ENCODE measurements at places on chromosomes 7 and 10.

DNA sequence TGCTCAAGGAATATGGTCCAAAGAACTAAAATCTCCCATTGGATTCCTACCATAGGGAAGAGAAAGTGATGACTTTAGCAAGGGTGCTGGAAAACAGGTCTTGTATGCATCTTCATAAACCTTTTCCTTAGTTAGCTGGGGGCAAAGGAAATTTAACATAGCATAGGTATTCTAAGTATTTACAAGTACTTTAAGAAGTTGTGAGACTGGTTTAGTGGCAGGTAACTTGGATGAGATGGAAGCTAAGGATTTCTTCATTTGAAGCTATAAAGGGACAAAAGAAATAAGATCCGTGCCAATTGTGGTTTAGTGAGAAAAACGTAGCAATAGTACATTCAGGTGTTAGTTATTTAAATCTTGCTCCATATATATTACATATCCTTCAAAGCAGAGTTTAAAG lies 183.4 kb upstream of the TCF7L2 start:
- DNase-seq: no peak

- DNase-seq: no peak
These were observed 46.7 kb downstream of the TNS3 start for GRCh38 chr7:47535035-47535703.

- DNase-seq: no peak
These were observed 80.2 kb downstream of the RBM20 start for GRCh38 chr10:110724116-110724921.

- peak; percentile 81 for DNase-seq
These were observed 116.1 kb downstream of the RNF216 start for GRCh38 chr7:5665094-5666025.

DNA sequence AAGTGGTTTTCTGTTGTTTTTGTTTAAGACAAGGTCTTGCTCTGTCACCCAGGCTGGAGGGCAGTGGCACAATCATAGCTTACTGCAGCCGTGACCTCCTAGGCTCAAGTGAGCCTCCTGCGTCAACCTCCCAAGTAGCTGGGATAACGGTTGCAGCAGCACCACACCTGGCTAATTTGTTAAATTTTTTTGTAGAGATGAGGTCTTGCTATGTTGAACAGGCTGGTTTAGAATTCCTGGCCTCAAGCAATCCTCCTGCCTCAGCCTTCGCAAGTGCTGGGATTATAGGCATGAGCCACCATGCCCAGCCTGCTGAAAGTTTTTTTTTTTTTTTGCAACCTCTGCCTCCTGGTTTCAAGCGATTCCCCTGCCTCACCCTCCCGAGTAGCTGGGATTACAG lies 31.1 kb downstream of the PROSER2 start:
- no peak for DNase-seq

- no peak for DNase-seq
These were observed 177.9 kb downstream of the TNS3 start for GRCh38 chr7:47404010-47404409.

GRCh38 chr7:139249179-139249810 lies 18.3 kb downstream of the UBN2 start:
- no peak for DNase-seq

DNA sequence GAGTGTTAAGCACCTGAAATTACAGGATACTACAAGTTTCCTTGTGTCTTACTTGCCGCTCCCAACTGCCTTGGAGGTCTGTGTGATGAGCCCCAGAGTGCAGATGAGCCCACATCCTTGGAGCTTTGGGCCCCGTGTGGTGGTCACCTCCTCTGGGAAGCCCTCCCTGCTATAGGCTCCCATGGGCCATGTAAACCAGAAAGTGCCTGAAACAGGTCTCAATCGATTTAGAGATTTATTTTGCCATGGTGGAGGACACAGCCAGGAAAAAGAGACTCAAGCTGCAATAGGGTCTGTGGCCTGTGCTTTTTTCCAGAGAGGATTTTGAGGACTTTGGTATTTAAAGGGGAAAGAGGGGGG lies 89.4 kb upstream of the KCTD7 start:
- DNase-seq: no peak

GRCh38 chr7:17078298-17078697 lies 196.5 kb upstream of the AGR3 start:
- no peak for DNase-seq

- DNase-seq: no peak
These were observed 39.3 kb downstream of the VSTM2A start for GRCh38 chr7:54581511-54581910.

GRCh38 chr7:140326116-140326928 lies 72.0 kb downstream of the SLC37A3 start:
- peak; percentile 72 for DNase-seq

- DNase-seq: no peak
These were observed 181.1 kb downstream of the TNS3 start for GRCh38 chr7:47400741-47401206.

GRCh38 chr10:13054844-13055243 lies 45.1 kb upstream of the OPTN start:
- DNase-seq: no peak

DNA sequence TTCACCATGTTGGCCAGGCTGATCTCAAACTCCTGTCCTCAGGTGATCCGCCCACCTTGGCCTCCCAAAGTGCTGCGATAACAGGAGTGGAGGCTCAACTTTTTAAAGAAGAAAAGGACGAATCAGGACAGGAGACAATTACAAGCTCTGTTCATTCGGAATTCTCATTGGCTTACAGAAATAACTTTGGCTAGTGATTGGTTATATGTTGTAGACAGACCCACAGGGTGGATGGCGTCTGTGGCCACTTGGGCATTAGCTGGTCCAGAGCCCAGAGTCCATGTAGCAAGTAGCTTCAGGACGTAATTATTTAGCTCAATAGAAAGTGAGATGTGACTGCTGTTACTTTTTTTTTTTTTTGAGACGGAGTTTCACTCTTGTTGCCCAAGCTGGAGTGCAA lies 160.5 kb upstream of the TNRC18 start:
- no peak for DNase-seq

DNA sequence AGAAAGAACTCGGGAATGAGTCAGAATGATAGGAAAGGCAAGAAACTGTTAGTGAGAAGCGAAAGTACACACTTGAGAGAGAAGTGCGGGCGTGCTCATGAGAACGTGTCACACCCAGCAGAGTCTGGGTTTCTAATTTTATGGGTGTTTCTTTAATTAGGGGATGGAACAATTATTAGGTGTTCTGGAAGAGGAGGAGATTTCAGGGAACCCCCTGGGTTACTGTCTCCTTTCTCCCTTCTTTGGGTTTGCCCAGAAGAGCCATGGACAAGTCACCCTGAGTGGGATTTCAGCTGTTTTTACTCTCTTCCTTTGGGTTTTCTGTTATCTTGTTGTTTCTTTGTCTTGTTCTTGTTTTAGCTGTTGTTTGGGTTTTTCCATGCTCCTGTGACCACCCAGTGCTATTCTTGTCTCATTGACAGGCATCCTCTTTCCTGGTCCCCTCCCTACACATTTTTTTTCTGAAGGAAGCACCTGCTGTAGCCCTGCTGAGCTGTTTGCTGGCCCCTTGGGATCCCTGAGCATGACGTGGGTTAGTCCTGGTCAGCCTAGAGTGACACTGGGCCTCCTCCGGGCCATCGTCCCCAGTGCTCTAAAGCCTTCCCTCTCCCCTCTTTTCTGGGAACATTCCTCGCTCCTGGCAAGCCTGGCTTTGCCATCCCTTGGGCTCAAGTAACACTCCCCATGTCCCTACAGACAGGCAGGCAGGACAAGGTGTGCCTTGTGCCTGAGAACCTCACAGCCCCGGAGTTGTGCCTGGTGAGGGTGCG lies 3.5 kb downstream of the SH2D4B start:
- no peak for DNase-seq

GRCh38 chr7:26916336-26916735 lies 51.9 kb upstream of the SKAP2 start:
- no peak for DNase-seq

DNA sequence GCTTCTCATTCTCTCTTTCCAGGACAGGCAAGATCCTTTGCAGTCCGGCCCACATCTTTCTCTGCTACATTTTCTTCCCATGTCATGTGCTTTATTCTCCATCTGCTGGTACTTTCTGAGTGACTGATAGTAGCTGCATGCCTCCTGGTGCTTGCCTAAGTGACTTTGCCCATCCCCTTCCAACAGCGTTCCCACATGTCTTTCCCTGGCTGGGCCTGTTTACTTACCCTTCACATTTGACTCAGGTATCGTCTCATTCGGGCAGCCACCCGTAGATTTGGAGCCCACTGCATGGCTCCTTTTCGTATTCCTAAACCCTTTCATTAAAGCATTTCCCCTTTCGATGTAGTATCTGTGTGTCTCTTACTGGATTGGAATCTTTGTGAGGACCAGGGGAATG lies 24.6 kb downstream of the TYW1 start:
- no peak for DNase-seq

GRCh38 chr7:37391791-37392672 lies 56.6 kb downstream of the ELMO1 start:
- peak; percentile 82 for DNase-seq

- DNase-seq: no peak
These were observed 686.4 kb upstream of the C7orf33 start for GRCh38 chr7:147904219-147904576.

DNA sequence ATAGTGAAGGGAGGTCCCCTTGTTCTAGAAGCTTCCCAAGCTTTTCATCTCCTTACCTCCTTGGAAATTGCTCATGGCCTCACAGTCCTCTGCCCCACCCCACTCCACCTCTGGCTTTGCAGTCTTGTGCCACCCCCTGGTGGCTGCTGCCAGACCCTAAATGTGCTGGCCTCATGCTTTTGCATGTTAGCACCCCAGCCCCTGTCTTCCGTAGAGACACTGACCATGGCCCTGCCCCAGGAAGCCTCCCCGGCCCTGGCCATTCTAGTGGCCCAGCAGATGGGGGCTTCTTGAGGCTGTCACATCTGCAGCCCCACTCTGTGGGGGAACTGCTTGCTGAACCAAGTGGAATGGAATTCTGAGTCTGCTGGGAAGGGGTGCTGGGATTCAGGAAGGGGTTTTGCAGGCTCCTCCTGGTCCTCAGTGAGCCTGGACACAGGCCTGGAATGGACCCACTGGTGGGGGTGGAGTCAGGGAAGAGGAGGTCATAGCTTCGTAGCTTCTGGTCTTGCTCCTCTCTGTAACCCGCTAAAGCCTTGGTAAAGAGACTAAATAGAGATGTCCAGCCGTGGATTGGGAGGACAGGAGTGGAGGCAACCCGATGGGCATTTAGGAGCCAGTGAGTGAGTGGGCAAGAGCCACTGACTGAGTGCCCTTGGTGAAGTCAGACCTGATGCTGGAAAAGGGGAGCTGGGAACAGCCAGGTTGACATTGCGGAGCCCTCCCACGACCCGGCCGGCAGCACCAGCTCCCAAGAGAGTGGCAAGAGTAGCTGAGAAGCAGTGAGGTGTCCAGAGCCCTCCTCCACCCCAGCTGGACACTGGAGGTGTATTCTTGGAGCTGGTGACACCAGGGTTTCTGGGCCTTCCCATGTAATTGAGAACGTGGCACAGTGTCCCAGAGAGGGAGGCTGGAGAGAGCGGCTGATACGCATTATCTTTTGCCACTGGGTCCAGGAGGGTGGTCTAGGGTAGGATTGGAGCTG lies 20.9 kb downstream of the RAMP3 start:
- DNase-seq: peak; percentile 22

DNA sequence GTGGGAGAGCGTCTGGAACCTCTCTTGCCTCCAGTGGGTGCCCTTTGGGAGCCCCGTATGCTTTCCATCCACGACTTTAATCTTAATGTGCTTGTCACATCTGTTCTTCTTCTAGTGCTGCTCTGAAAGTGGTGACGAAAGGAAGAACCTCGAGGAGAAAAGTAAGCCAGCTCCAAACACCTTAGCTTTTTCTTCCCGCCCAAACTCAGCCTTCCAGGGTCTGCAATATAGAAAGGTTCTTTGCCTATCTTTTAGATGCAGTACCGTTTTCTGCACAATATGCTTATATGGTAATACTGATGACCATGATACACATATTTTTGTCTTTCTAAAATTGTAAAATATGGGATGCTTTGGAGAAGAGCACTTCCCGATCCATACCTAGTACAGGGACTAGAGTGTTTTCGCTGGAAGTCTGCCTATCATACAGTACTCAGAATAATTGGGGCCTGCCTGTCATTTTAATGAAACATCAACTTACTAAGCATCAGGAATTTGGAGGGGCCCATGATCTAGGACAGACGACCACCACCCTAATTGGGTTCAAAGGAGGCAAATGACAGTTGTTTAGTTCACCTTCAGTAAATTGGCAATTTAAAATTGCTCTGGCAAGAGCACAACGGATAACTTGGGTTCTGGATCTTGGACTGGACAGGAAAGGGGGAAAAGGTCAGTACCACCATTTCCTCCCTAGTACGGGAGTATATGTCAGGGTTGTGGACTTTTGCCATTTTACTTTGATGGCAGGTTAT lies 884 bp downstream of the RINT1 start:
- peak; percentile 20 for DNase-seq

- DNase-seq: peak; percentile 85
These were observed 32.0 kb downstream of the EXOC6 start for GRCh38 chr10:92880233-92880861.

GRCh38 chr10:28533186-28533564 lies 257 bp downstream of the WAC start:
- DNase-seq: no peak

- DNase-seq: no peak
These were observed 706.6 kb downstream of the INHBA start for GRCh38 chr7:40996233-40996677.

- DNase-seq: no peak
These were observed 249.9 kb upstream of the C7orf33 start for GRCh38 chr7:148340438-148341280.

DNA sequence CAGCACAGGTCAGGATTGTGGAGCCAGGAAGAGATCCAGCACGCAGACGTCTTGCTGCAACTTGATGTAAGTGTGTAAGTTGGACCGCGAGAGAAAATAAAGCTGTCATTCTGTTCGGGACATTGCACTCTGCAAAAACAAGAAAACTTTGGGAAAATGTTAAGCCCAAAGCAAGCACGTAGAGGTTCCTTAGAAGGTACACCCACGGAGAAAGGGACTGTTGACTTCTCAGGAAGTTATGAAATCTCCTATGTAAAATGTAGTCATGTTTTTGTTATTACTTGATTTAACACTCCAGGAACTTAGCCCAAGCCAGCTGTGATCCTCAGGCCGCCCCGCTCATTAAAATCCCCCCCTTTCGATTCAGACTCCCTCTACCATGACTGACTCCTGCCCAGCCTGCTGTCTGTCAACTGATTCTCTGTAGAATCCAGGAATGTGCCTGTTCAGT lies 196.1 kb upstream of the TCF7L2 start:
- no peak for DNase-seq

GRCh38 chr7:128022631-128023532 lies 8.4 kb downstream of the LRRC4 start:
- no peak for DNase-seq

GRCh38 chr7:1742555-1743303 lies 72.7 kb downstream of the ELFN1 start:
- DNase-seq: peak; percentile 60

DNA sequence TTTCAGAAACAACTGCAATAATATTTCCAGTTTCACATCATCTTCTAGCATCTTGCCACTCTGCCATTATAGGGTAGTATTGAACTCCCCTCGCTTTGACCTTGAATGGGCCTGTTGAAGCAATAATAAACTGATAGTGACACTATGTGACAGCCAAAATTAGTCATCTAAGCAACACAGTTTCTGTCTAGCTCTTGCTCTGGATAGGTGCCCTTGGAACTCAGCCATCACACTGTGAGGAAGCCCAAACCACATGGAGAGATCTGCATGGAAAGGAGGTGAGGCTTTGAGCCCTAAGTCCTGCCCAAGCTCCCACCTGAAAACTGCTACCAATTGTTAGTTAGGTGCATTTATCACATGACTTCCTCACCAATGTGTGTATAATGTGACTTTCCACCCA lies 18.1 kb upstream of the KCND2 start:
- DNase-seq: no peak
